Activated naive CD8-positive, alpha-beta T cell treated with anti-CD3 and anti-CD28 coated beads, Interleukin-2, amount 10 ng/mL, durations not matched to agents 7 days and 5 days (primary cell): ENCODE measurements at places on chromosomes 6 and 20. TPM values are rescaled to one million over a fixed set of nuclear protein-coding genes. Genes with fewer than 3 reads are reported as not detected.

GRCh38 chr6:99330159-99330558, 19.3 kb downstream of the FAXC start:
- peaks cover 7% of the 10 kb centered on the region for H3K27me3 ChIP-seq
- DNase-seq: no peak
- H3K27ac ChIP-seq: no peak overlapping the region
- H3K36me3 ChIP-seq: no peaks in the 10 kb centered on the region
- H3K4me1 ChIP-seq: peaks cover 6% of the 10 kb centered on the region

DNA sequence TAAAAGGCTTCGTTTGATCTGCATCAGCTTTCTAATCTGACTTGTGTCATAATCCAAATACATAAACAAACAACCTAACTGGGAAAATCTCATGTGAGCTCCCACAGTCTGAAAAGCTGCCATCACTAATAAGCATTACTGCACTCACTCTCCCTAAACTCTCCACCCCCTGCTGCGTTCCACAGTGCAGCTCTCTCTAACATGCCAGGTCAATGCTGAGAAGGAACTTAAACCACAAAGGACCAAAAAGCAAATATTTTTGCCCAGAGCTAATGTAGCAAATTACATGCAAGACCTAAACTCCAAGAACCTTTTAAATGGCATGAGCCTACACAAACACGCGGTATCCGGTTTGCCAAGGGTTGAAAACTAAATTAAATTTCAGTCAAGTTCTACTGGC, 542.3 kb upstream of the JARID2 start:
- DNase-seq: no peak
- peaks cover 2% of the 10 kb centered on the region for H3K36me3 ChIP-seq
- H3K27ac ChIP-seq: no peak overlapping the region
- H3K4me3 ChIP-seq: no peak overlapping the region
- peaks cover 3% of the 10 kb centered on the region for H3K4me1 ChIP-seq
- no peaks in the 10 kb centered on the region for H3K27me3 ChIP-seq

- H3K4me1 ChIP-seq: no peaks in the 10 kb centered on the region
- H3K27ac ChIP-seq: no peak overlapping the region
- H3K36me3 ChIP-seq: no peaks in the 10 kb centered on the region
- H3K4me3 ChIP-seq: no peak overlapping the region
These were observed 153.5 kb downstream of the DLL1 start for GRCh38 chr6:170137176-170137891.

- no peak overlapping the region for H3K4me3 ChIP-seq
- no peaks in the 10 kb centered on the region for H3K36me3 ChIP-seq
- H3K27me3 ChIP-seq: peaks cover 4% of the 10 kb centered on the region
These were observed 40.3 kb upstream of the OGFRL1 start for GRCh38 chr6:71248306-71248765.

- no peaks in the 10 kb centered on the region for H3K4me1 ChIP-seq
- H3K27ac ChIP-seq: no peak overlapping the region
- peaks cover 19% of the 10 kb centered on the region for H3K27me3 ChIP-seq
These were observed 5.9 kb upstream of the EYA4 start for GRCh38 chr6:133235221-133235620.

DNA sequence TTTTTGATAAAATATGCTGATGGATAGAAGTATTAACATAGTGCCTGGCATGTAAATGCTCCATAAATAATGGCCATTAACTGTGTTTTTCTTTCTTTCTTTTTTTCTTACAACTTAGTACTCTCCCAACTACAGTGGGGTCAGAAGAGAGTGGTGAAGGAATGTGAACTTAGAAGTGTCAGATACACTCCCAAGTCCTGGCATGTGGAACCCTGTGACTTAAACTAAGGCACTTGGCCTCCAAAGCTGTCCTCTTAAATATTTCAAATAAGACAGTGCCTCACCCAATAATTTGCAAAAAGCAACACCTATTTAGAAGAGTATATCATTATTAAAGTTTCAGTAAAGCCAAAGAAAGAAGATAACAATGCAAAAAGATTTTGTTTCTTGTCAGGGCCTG, 129.1 kb upstream of the NUP153 start:
- no peaks in the 10 kb centered on the region for H3K36me3 ChIP-seq
- no peak for DNase-seq
- H3K27me3 ChIP-seq: peaks cover 14% of the 10 kb centered on the region
- no peak overlapping the region for H3K27ac ChIP-seq

DNA sequence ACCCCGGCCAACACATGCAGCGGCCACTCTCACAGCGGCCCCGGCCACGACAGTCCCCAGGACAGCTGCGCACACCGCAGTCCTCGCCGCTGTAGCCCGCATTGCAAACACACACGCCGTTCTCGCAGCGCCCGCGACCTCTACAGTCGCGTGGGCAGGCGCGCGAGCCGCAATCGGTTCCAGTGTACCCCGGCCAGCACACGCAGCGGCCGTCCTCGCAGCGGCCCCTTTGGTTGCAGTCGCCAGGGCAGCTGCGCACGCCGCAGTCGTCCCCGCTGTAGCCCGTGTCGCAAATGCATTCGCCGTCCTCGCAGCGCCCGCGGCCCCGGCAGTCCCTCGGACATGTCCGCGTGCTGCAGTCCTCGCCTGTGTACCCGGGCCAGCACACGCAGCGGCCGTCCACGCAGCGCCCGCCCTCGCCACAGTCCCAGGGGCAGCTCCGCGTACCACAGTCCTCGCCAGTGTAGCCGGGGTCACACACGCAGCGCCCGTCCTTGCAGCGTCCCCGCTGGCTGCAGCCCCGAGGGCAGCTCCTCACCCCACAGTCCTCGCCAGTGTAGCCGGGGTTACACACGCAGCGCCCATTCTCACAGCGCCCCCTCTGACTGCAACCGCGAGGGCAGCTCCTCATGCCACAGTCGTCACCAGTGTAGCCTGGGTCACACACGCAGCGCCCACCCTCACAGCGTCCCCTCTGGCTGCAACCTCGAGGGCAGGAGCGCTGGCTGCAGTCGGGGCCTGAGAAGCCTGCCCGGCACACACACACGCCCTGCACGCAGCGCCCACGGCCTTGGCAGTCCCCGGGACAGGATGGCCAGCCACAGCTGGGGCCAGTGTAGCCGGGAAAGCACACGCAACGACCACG, 12.5 kb downstream of the TNXB start:
- H3K27ac ChIP-seq: no peak overlapping the region
- peaks cover 56% of the 10 kb centered on the region for H3K27me3 ChIP-seq
- no peak overlapping the region for H3K4me3 ChIP-seq
- peaks cover 3% of the 10 kb centered on the region for H3K4me1 ChIP-seq
- DNase-seq: no peak

DNA sequence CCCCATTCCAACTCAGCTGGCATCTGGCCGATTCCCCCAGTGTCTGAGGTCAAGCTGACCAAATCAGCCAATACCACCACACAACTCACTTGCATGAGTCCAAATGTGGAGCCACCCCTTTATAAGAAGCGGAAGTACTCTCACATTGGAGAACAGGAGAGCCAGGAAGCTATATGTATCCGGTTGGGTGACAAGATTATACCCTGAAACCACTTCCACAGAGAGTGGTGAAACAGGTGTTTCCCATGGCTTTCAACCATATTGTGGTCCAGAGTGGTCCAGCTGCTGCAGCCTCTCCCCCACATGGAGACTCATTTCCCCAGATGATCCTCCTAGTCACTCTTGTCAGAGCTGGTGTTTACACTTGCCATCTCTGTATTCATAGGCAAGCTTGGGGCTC, 24.0 kb upstream of the SERINC1 start:
- no peak for DNase-seq
- H3K27ac ChIP-seq: peak overlapping the region; percentile 43
- H3K4me1 ChIP-seq: peaks cover 13% of the 10 kb centered on the region
- H3K4me3 ChIP-seq: peak overlapping the region; percentile 60
- peaks cover 16% of the 10 kb centered on the region for H3K36me3 ChIP-seq

- H3K27me3 ChIP-seq: peaks cover 55% of the 10 kb centered on the region
- DNase-seq: no peak
- no peaks in the 10 kb centered on the region for H3K36me3 ChIP-seq
- no peak overlapping the region for H3K27ac ChIP-seq
- peaks cover 5% of the 10 kb centered on the region for H3K4me1 ChIP-seq
These were observed 51.7 kb upstream of the FOXP4 start for GRCh38 chr6:41494212-41495110.

GRCh38 chr6:2951728-2952127, 19.6 kb downstream of the SERPINB6 start:
- no peaks in the 10 kb centered on the region for H3K27me3 ChIP-seq
- peaks cover 7% of the 10 kb centered on the region for H3K4me1 ChIP-seq

- H3K4me1 ChIP-seq: peaks cover 23% of the 10 kb centered on the region
- H3K27me3 ChIP-seq: peaks cover 85% of the 10 kb centered on the region
- H3K36me3 ChIP-seq: no peaks in the 10 kb centered on the region
- H3K27ac ChIP-seq: no peak overlapping the region
- no peak for DNase-seq
These were observed 13.7 kb upstream of the PRDM13 start for GRCh38 chr6:99592900-99593299.

GRCh38 chr20:48931527-48932374, 10.2 kb downstream of the ARFGEF2 start:
- H3K4me3 ChIP-seq: no peak overlapping the region
- peaks cover 8% of the 10 kb centered on the region for H3K4me1 ChIP-seq
- no peak overlapping the region for H3K27ac ChIP-seq

DNA sequence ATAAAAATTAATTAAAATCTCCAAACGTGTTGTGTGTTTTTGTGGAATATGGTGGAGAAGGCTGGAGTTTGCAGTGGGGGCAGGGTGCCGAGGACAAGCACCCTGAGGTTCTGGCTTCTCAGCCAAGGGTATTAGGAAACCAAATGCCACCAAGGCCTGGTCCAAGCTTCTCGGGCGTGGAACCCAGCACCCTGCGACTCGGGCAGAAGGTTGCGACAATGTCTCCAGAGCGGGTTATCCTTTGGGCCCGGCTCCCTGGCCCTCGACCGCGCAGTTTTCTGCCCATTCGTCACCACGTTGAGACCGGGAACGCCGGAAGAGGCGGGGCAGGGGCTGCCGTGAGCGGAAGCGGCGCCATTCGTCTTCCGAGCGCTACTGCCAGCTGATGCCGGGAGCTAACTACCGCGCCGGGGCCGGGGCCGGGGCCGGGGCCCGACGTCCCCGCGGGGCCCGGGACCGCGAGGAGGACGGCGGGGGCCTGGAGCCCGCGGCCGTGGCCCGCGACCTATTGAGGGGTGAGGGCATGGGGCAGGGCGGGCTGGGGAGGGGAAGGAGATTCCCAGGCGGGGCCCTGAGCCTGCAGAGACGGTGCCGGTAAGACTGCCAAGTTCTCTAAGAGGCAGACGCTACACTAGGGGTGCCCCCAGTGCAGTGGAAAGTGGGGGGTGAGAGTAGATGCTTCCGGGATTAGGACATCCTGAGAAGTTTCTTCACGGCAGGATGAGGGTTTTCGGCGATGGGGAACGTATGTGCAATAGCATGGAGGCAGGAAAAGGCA, at the start of gene RRP36:
Gene RRP36, plus strand, starts transcription at position 354 of the 778 bp plus-strand sequence. Its CDS starts 32 bp downstream, at position 386.
- H3K4me1 ChIP-seq: peaks cover 19% of the 10 kb centered on the region
- peak within 1 kb of the TSS; percentile 93 for H3K27ac ChIP-seq
- peak within 1 kb of the TSS; percentile 98 for H3K4me3 ChIP-seq
- H3K27me3 ChIP-seq: no peaks in the 10 kb centered on the region
- peaks cover 29% of the 10 kb centered on the region for H3K36me3 ChIP-seq

GRCh38 chr6:133774356-133774755, 114.6 kb upstream of the TCF21 start:
- H3K36me3 ChIP-seq: no peaks in the 10 kb centered on the region
- peaks cover 2% of the 10 kb centered on the region for H3K4me1 ChIP-seq
- no peak overlapping the region for H3K27ac ChIP-seq
- H3K4me3 ChIP-seq: no peak overlapping the region
- H3K27me3 ChIP-seq: peaks cover 9% of the 10 kb centered on the region

DNA sequence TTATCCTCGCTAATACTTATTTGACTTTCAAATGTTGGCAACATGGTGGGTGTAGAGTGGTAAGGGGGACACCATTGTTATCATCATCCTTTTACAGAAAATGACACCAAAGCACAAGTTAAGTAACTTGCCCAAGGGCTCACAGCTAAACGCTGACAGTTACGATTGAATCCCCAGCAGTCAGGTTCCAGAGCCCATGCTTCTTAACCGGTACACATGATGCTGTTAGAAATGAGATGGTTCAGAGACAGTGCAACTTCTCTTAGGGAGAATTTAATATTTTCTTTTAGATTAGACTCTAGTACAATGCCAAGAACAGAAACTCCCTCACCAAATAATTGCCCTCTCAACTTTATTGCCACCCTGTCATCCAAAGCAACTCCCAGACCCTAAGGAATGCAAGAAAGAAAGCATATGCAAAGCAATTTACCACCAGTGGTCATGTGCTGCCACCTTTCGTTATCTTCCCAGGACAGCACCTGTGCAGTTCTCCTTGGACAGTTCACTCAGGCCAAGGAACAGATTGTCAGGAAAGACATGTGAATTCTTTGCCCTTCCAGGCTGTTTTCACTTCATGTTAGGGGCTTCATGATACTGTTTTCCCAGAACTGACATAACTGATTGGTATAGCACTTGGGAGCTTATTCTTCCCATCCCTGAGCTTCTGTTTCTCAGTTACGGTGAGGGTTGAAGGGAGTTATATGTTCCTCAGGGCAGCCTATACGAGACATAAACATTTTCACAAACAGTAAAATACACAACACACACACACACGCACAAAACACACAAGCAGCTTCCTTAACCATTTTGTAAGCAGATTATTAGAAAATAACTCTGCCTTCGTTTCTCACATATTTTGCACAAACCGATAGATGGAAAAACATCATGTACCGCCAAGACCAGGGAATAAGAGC, 5.1 kb downstream of the HLA-DMA start:
- H3K4me3 ChIP-seq: no peak overlapping the region
- no peaks in the 10 kb centered on the region for H3K27me3 ChIP-seq
- no peak for DNase-seq
- peaks cover 55% of the 10 kb centered on the region for H3K4me1 ChIP-seq
- H3K27ac ChIP-seq: no peak overlapping the region

DNA sequence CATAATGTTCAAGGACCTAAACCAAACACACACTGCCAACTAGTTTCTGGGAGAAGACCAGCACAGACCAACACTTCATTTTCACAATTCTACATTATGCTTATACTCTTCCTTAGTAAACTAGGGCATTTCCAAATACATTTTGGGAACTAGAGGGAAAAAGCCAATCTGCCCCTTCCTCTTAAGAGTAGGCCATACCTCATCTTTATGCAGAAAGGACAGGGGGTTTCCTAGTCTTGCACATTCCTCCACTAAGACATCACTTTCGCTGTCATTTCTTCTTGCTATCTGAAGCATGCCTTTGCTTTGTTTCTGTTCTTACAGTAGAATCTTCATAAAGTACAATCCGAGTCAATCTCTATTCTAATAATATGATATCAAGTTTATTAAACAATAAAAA, 105.7 kb downstream of the SMLR1 start:
- no peaks in the 10 kb centered on the region for H3K4me1 ChIP-seq
- H3K4me3 ChIP-seq: no peak overlapping the region
- no peak for DNase-seq

Gene EPHA7
- not detected for total RNA-seq

Gene DEFB125
- total RNA-seq: not detected

Gene PKIB
- total RNA-seq: 0.78 TPM

Gene FAM83B
- not detected for total RNA-seq

Gene TREML2
- 13.5 TPM for total RNA-seq

Gene SMIM8
- 11.9 TPM for total RNA-seq

Gene IPCEF1
- 46.4 TPM for total RNA-seq

Gene BACH2
- 61.7 TPM for total RNA-seq

Gene RUNX2
- 6.3 TPM for total RNA-seq

Gene KCNS1
- total RNA-seq: 0.08 TPM

Gene SPATA25
- total RNA-seq: 2.0 TPM
